NCI-H1048 (cell line): ENCODE measurements at places on chromosomes 2 and 18.

GRCh38 chr2:54516842-54517241, 60.7 kb downstream of the SPTBN1 start:
- no peak for DNase-seq

DNA sequence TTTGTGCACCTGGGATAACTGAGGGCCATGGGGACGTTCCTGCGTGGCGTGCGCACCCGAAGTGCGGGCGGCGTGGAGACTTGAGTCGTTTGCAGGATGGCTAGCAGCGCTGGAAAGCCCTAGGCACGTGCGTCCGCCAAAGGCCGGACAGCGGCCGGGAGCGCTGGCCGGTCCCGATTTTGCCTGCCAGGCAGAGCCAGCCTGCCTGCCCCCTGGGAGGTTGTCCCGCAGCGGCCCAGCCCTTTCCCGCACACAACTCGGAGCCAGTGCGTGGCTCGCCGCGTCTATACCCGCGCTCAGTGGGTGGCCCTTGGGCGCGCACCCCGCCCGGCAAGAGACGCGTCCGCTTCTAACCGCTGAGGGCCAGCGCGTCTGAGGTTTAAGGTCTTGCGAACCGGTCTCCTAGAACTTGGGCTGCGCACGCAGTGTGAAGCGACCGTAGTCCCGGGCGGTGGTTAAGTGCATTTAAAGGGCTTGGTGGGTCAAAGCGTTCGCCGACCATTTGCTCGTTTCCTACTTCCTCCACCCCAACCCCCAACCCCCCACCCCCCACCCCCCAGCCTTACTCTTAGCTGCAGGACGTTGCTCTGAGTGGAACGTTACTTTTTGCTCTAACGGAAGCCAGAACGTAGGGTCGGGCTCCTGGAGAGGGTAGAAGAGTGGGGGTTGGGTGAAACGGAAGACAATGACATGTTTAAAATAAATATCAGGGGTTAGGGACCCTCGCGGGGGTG, 627 bp downstream of the CDCA7 start:
- DNase-seq = no peak

DNA sequence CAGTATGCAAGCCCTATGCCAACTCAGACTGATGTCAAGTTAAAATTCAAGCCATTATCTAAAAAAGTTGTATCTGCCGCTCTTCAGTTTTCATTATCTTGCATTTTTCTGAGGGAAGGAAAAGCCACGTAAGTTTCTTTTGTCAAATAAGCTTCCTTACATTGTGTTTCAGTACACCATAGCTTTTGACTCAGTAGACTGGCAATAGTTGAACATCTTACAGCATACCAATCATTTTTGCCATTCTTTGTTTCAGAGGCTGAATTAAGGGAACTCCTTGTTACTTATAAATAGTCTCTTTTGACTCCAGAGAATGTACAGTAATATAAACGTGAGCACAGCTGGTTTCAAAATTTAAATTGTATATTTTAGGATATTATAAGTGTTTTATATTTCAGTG, 120.6 kb downstream of the EHBP1 start:
- DNase-seq = no peak

GRCh38 chr2:119846021-119846420, 86.3 kb downstream of the PTPN4 start:
- no peak for DNase-seq

- no peak for DNase-seq
Observed at GRCh38 chr18:9950289-9951016, 36.6 kb downstream of the VAPA start.

GRCh38 chr2:55550368-55551102, 31.0 kb downstream of the CFAP36 start:
- no peak for DNase-seq

DNA sequence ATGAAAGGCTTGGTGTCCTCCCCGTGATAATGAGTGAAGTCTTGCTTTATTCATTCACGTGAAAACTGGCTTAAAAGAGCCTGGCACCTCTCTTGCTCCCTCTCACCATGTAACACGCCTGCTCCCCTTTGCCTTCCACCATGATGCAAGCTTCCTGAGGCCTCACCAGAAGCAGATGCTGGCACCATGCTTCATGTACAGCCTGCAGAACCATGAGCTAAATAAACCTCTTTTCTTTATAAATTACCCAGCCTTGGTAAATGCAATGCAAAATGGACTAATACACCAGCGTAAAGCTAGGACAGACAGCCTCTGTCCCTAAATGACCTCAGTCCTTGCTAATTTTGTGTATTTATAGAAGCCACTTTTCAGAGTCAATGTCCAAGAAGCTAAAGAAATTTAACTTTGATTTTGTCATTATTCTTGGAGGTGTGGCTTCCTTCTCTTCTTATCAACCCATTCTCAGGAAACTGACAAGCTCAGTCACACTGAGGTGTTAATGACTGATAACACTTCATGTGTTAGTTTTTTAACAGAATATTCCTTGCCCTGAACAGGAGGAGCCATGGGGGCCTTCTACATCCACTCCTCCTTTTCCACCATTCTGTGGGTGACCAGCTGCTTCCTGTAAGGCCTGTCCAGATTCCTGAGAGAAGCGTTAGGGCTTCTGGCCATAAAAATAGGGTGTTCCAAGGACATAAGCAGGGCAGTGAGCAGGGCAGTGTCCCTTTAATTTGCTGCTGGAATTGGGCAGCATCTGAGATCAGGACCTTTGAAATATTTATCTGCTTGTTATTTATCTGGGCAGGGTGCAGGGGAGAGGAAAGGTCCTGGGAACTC, 38.0 kb upstream of the EPAS1 start:
- DNase-seq = no peak

GRCh38 chr2:182597570-182598295, 118.3 kb upstream of the DNAJC10 start:
- no peak for DNase-seq

- no peak for DNase-seq
Observed at GRCh38 chr2:178282075-178282815, 87.9 kb downstream of the OSBPL6 start.

- DNase-seq = no peak
Observed at GRCh38 chr18:31942291-31942998, 483 bp downstream of the TRAPPC8 start.

- no peak for DNase-seq
Observed at GRCh38 chr18:23416298-23416697, 36.8 kb upstream of the RIOK3 start.

GRCh38 chr2:175577368-175577970, 396.0 kb upstream of the ATP5MC3 start:
- DNase-seq = no peak

GRCh38 chr18:77131652-77132368, 773 bp downstream of the MBP start:
- no peak for DNase-seq

GRCh38 chr18:9817725-9818422, 67.9 kb upstream of the TXNDC2 start:
- no peak for DNase-seq

DNA sequence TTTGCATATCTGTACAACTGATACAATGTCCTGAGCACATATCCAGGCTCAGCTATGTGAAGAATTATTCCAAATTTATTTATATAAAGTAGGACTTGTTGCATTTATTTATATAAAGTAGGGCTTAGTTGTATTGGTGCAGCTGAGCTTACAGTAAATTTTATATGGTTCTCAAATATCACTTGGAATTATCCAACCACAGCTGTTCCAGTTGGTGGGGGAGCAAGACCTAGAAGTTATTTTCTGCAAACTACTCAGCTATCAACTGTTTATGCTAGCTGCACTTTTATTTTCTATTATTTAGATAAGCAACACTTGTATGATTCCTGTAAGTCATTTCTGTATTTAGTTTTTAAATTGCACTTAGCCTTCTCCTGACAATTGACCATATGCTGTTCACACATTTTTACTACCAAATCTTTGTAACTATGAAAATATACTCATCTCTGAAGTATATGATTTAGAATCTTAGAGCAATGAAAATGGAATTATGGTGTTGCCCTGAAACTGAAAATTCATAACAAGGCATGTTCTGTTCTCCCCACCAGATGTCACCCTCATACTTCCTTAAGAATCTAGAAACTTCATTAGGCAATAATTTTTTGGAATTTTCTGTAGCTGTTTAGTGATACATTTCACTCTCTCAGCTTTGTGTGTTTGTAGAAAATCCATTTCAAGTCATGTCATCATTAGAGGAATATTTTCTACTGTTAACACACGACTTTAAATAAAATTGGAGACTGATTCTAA, 157.0 kb upstream of the CBLN2 start:
- DNase-seq = no peak
